ENCODE measurements at places on chromosomes 6 and 20.

- DNase-seq: no peak
Measured at GRCh38 chr6:36244641-36245280, 25.1 kb upstream of the PNPLA1 start.

DNA sequence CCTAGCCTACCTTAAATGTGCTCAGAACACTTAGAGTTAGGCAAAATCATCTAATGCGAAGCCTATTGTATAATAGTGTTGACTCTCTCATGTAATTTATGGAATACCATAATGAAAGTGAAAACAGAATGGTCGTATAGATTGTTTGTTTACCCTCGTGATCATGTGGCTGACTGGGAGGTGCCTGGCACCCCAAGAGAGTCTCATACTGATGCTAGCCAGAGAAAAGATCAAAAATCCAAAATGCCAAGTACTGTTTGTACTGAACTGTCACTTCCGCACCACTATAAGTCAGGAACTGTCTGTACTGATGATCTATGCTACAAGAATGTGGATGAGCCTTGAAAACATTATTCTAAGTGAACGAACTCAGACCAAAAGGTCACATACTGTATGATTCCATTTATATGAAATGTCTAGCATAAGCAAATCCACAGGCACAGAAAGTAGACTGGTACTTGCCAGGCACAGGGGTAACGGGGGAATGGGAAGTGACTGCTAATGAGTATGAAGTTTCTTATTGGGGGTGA, 22.4 kb downstream of the ZMYND8 start:
- DNase-seq: no peak

DNA sequence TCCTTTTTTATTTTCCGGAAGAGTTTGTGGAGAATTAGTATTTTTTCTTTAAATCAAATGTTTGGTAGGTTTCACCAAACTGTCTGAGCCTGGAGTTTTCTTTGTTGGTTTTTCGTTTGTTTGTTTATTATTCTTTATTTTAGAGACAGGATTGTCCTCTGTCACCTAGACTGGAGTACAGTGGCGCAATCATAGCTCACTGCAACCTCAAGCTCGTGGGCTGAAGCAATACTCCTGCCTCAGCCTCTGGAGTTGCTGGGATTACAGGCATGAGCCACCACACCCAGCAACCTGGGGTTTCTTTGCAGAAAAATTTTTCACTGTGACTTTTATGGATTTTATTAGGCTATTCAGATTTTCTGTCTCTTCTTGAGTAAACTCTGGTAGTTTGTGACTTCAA, 120.2 kb upstream of the LOC128125822 start:
- no peak for DNase-seq

DNA sequence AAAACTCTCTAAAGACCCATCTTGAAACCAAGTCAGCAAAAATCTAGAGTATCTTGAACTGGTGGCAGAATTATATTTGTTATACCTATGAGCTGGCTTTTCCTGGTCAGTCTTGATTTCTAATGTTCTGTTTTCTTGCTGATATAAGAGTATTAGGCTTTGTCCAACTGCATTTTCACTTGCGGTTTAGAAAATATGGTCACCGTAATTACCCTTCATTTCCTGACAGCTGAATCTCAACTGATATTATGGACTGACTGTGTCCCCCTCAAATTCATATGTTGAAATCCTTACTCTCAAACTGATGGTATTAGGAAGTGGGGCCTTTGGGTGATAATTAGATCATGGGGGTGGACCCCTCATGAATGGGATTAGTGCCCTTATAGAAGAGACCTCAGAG, 72.1 kb downstream of the TXLNB start:
- DNase-seq: no peak

- DNase-seq: no peak
Measured at GRCh38 chr20:10676518-10676917, 2.7 kb upstream of the JAG1 start.

GRCh38 chr6:112021691-112022310, 32.1 kb upstream of the CCN6 start:
- DNase-seq: no peak

GRCh38 chr6:21856844-21857243, 263.3 kb downstream of the SOX4 start:
- no peak for DNase-seq
